ENCODE measurements at places on chromosomes 5 and 9.

GRCh38 chr5:6615034-6615815 lies 17.6 kb downstream of the NSUN2 start:
- no peak for DNase-seq

- DNase-seq, result no peak
Observed at GRCh38 chr9:137978262-137978714, 100.7 kb downstream of the CACNA1B start.

DNA sequence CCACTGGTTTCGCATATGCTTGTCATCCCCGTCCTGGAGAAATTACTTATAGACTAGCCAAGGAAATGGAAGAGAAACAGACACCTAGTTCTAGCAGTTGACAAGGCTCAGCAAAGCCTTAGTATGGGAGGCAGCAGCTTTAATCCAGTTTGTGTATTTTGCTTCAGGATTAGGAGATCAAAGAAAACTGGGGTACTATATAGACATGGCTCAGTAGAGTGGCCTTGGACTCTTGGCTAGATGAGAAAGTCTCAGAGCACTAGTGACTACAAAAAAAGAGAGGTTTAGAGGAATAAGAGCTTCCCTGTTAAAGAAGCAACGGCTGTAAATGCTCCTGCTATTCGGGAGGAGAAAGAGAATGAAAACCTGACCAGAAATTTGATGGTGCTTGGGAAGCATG lies 349.1 kb downstream of the CTNND2 start:
- DNase-seq, result no peak

DNA sequence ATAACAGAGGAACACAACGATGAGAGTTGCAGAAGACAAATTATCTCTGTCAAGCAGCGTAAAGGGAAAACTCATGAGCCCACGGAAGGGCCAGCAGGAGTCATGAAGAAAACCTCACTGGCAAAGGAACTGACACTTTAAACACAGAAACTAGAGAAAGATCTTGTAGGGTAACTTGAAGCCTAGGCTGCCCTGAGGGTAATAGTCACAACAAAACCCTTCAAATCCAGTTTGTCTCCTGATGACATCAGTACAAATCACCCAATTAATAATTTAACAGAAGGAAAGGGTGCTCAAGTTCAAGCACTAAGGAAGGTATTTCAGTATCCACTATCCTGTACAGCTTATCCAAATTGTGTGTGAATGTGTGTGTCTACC lies 549.1 kb downstream of the MTRR start:
- DNase-seq, result no peak

GRCh38 chr5:92761585-92761984 lies 819.4 kb downstream of the NR2F1-AS1 start:
- DNase-seq, result no peak

GRCh38 chr5:50667023-50667652 lies 701 bp downstream of the PARP8 start:
- peak; percentile 60 for DNase-seq

GRCh38 chr5:148311484-148311883 lies 739 bp upstream of the SPINK7 start:
- DNase-seq, result no peak

- DNase-seq, result no peak
Observed at GRCh38 chr5:130282049-130282448, 377.8 kb downstream of the CHSY3 start.

Measured in EL (cell line).